ENCODE measurements at places on chromosomes 12 and 14.
A peak's percentile ranks its signal among the peaks of the same experiment; 100 is the strongest.

DNA sequence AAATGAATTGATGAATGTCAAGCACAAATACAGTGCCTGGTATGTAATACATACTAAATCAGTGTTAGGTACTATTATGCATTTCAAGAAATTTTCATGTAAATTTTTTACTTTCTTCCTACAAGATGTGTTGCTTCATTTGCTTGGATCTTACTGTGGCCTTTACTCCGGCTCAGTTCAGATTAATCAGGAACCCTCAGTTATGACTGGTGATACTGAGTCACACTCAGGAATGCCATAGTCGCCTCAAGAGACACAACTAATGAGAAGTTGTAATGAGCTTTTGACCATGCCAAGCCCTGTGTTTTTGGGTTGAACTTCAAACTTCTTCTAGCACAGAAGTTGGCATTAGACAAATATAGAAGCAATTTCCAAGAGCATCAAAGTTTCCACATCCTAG lies 96.0 kb downstream of the TGFB3 start:
- DNase-seq: no peak

DNA sequence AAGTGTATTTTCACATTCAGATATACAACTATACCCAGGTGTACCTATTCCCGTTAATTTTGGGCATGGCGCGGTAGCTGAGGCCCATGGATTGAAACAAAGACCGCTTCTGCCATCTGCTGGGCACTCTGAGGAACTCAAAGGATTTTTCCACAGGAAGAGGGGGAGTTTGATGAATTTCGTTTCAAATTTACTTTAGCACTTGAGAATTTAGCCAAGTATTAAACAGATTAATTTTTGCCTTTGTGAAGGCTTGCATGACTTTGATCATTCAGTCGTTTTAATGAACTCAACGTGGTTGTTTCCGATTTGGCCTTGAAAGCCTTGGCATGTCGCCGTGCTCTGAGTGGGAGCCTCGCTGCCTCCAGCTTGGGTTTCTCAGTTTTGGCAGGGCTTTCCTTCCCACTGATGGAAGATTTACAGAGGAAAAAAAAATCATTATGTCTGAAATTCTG lies 153.2 kb upstream of the DDHD1 start:
- peak; percentile 45 for DNase-seq

DNA sequence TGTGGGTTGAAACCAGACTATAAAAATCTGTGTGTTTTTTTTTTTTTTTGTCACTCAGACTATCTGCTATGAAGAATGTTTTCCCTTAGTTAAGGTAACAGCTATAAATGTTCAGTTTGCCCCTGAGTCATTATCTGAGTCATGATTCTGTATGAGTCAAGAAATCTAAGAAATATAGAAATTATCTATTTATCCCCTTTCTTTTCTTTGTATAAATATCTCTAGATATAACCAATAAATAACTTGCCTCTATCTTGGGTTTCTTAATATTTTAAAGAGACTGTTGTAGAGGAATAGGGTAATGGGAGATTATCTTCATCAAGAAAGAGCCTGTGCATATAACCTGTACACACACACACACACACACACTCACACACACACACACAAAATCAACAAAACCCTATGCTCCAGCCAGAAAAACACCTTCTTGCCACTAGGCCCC lies 161.7 kb upstream of the EEA1 start:
- no peak for DNase-seq

- DNase-seq: no peak
These were observed 137.3 kb downstream of the FOXN3 start for GRCh38 chr14:89279649-89280232.

GRCh38 chr12:86838711-86839110 lies 582.5 kb upstream of the MGAT4C start:
- no peak for DNase-seq

- peak; percentile 56 for DNase-seq
These were observed 1.0 kb upstream of the GXYLT1 start for GRCh38 chr12:42145552-42146215.

DNA sequence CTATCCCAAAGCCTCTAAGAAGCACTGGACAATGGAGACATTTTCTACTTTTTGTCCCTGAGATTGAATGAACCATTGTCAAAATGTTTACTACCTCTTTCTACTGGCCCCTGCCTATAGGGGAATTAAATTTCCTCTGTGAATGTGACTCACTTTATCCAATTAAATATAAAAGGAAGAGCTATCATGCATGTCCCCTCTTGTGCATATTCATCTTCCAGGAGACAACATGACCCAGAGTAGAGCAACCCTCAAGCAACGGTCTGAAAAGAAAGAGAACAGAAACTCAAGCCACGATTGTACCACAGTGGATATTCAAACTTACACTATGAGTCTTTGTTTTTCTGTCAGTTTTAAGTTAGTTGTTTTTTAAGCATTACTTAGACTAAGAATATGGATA lies 938.4 kb upstream of the ATXN7L3B start:
- no peak for DNase-seq

- peak; percentile 75 for DNase-seq
These were observed 17.2 kb upstream of the SLC35F4 start for GRCh38 chr14:57883061-57883460.

DNA sequence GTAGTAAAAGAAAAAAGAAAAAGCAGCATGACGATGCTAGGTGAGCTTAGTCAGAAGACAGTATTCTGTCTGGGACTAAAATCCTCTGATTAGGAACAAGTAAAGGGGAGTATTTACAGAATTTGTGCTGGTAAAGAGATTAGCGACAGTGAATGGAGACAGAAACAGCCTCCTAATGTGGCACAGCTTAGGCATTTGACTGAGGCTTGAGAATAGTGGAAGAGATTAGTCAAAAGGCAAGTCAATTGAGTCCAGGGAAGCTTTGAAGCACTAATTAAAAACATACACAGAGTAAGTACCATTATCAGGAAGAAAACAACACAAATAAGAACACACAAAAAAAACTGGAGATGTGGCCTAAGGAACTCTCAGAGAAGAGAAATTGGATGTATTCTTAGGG lies 131.9 kb upstream of the CLEC14A start:
- DNase-seq: peak; percentile 76

- DNase-seq: peak; percentile 92
These were observed 1392.4 kb upstream of the TMEM132C start for GRCh38 chr12:126874427-126875026.

DNA sequence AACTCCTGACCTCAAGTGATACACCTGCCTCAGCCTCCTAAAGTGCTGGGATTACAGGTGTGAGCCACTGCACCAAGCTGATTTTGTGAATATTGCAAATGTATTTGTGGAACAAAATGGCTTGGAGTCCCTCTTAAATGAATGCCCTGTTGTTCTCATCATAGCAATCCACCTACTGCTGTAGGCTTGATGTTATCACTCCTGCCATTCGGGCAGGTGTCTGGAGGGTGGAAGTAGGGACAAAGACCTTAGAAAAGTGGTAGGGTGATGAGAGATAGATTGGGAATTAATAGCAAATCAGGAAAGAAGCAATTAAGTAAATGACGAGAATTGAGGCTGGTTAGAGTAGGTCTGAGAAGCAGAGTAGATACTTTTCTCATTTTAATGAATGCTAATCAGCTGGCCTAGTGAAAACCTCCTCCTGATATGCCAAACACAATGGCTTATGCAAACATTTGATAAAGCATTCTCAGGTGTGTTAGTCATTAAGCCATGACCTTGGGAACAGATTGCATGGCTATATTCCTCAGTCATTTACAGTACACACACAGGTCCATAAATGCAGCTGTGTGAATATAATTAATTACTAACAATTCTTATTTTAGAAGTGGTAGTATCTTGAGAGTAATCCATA lies 60.5 kb upstream of the USP44 start:
- no peak for DNase-seq

DNA sequence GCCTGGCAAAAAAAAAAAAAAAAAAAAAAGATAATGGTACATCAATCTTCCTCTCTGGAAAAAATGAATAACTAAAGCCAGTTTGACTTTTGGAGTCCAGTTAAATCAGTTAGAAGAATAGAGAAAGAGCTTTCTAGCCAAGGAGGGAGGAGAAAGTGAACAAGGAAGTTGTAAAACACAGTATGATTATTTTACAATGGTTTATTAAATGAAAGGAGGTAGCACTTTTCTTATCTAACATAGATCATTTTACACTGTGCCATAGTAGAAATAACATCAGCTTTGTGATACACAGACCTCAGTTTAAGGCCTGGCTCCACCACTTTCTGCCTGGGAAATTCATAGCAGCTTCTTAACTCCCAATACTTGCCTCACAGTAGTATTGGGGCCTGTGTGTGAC lies 15.4 kb upstream of the KITLG start:
- no peak for DNase-seq

- no peak for DNase-seq
These were observed 1.9 kb upstream of the FOXN3 start for GRCh38 chr14:89418976-89419375.

DNA sequence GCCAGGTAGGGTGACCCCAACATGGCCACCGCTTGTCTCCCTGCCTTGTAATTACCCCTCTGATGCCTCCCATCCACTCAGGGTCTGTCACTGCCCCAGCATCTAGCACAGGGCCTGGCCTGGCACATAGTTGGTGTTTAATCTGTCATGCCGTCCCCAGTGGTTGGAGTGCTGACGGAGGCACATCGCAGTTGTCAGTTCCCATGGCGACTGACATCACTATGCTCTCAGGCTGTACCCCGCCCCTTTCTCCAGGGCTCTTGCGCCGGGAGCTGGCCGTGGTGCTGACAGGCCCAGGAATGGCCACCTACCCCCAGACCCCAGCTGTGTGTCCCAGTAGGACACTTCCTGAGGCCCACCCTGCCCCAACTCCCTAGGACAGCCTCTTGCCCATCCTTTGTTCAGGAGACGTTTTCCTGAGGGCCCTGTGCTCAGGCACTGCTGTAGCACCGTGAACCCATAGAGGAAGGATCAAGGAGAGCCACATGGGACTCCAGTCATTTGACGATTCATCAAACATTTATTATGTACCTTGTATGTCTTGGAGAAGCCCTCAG lies 23.0 kb downstream of the FAM222A start:
- peak; percentile 46 for DNase-seq

GRCh38 chr12:447141-447540 lies 12.6 kb upstream of the B4GALNT3 start:
- DNase-seq: no peak

GRCh38 chr12:9895215-9895971 lies 14.1 kb downstream of the KLRF2 start:
- no peak for DNase-seq

DNA sequence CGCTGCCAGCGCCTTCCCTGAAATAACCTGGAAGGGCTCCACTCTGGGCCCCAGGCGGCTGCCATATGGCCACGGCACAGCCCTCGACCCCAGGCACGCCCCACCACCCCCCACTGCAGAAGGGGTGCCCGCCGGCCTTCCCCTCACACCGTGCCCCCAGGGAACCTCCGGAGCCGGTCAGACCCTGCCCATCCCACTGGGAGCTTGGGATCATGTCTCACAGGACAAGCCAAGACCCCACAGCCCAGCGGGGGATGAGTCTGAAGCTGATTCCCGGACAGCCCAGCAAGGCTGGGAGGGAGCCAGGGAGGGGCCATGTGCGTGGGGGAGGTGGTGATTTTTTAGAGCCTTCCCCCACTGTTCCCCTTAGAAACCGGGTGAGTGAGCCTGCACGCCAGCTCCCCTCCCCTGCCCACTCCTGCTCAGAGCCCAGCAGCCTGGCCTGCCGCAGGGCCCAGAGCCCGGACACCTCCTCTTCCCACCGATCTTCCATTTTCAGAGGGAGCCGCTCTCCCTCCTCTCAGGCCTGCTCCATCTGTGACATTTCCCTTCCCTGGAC lies 1.4 kb downstream of the RIMBP2 start:
- peak; percentile 50 for DNase-seq

DNA sequence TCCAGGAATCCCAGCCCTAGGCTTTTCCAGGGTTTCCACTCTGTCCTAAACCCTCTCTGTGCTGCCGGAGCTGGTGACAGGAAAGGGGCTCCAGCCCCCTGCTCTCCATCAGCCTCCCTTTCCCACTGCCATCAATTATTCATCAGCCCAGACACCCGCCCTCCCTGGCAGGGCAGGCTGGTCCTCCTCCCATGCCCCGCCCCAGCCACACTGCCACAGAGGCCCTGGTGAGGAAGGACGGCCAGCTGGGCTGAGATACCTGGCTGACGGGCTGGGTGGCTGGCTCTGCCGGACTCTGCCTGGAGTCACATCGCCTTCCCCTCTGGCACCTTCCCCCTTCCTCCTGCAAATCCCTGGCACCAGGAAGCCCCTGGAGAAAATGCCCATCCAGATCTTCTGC lies 11.9 kb upstream of the SMARCD1 start:
- no peak for DNase-seq

DNA sequence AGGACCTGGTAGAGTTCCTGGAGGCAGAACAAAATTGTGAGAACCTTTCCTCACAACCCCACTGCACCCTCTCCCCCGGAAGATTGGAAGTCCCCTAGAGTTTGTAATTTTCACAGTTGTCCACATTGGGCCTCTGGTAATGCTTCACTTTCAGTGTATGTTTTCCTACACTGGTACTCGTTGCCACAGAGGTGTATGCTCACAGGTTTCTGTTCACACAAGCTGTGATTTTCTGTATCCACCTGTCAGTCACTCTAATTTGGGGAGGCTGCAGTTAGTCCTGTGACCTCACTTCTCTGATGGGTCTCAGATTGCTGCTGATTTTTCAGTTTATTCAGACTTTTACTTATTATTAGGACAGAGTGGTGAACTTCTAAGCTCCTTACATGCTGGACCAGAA lies 66.4 kb upstream of the BMP4 start:
- no peak for DNase-seq

DNA sequence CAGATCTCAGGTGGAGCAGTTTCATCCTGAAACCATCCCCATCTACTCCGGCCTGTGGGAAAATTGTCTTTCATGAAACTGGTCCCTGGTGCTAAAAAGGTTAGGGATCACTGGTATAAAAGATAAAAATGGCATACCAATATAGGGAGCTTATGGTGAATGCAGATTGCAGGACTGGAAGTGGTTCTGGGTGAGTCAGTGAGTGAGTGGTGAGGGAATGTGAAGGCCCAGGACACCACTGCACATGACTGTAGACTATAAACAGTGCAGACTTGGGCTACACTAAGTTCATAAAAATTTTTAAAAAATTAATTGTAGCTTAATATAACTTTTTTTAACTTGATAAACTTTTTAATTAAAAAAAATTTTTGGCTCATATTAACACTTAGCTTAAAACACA lies 67.0 kb upstream of the RD3L start:
- DNase-seq: no peak

- DNase-seq: no peak
These were observed 2.8 kb upstream of the TSPAN8 start for GRCh38 chr12:71160585-71160984.

- DNase-seq: no peak
These were observed 31.7 kb downstream of the GALC start for GRCh38 chr14:87961246-87961645.

DNA sequence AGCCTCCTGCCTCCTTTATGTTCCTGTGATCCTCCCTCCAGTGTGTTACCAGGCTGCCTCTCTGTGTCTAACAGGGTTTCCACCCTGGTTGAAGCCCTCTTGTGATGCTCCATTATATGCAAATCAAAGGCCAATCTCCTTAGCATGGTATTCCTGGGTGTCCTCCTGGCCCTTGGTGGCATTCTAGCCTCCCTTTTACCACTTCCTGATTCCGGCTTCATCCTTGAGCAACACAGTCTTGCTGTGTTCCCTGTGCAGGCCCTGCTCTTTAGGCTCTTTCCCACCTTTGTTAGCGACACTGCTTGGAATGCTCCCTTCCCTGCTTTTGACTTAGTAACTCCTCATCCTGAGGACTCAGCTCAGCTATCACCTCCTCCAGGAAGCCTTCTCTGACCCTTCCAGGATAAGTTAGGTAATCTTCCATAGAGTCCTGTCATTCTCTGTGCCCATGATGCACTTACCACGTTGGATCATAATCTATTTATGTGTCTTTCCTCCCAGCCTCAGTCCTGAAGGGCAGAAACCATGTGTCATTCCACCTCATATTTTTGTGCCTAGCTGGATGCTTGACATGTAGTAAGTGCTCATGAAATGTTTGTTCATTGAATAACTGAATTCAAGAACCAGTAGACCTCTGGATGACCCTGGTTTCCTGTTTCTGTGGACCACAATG lies 37.3 kb downstream of the PRKCH start:
- no peak for DNase-seq
